ENCODE measurements at places on chromosomes 2 and 18.

DNA sequence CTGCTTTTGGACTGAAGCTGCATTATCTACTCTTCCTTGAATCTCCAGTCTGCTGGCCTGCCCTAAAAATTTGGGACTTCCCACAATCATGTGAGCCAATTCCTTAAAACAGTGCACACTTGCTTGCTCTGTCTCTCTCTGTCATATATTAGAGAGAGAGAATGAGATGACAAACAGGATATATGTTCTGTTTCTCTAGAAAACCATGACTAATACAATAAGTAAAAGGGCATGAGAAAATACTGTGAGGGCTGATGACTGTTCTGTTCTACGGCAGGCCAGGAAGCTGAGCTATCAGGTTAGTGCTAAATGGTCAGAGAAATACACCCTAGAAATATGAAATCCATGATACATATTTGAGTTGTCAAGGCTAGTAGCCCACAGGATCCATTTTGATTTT is 1896.8 kb upstream of the CELF4 start:
- no peak for DNase-seq

GRCh38 chr2:144515696-144516410 is 4.1 kb downstream of the ZEB2 start:
- no peak for DNase-seq

DNA sequence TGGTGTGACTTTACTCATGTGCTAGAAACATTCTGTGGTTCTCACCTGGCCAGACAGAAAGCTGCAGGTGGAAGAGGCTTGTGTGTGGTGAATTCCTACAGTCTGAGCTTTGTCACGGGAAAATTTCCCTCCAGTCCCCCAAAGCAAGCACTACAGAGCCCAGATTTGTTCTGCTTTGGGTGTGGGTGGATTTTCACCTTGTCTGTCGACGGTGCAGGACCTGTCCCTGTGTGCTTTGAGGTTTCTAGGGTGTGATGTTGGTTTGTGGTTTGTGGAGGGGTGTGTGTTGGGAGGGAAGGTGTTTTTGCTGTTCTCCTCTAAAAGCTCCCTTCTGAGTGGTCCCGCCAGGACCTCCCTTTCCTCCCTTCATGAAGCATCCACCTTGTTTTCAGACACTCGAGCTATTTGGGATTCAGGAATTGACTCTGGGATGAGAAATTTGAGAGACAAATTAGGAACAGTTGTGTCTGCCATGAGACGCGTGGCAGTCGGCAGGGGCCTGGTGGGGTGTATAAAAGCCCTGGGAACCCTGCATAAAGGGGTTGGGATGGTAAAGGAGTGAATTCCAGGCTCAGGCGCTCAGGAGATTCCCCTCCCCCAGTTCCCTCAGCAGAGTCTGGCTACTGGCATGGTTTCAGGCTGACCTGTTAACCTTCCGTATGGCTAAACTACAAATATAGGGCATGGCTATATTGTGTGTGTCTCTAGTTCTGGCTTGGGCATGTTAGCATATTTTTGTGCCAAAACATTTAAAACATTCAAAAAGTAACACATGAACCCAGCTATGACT is 65.5 kb downstream of the DGKD start:
- no peak for DNase-seq

DNA sequence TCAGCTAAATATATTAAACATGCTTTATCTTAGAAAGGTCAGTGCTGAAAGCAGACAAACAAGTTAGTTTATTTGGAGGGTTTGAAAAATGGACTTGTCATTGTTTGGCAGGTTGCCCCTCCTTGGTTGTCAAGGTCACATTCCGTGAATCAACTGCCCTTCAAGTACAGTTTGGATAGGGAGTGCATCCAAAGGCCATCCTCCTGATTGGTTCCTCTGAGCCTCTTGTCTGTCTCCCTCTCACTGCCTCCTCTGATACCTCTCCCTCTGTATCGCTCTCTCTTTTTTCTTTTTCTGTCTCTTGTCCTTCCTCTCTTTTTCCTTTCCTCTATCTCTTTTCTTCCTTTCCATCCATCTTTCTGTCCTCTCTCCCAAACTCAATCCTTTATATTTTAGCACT is 5.4 kb downstream of the ITGAV start:
- DNase-seq, result no peak

- no peak for DNase-seq
These were observed 182.1 kb upstream of the SIX2 start for GRCh38 chr2:45191146-45191863.

All from renal cortex interstitium (tissue), 15 donors.